Fibroblast of the aortic adventitia (primary cell): ENCODE measurements at places on chromosomes 6 and 20. TPM values are rescaled to one million over a fixed set of nuclear protein-coding genes. Genes with fewer than 3 reads are reported as not detected.

Gene SYNJ2
- total RNA-seq = 15.2 and 73.6 TPM in 2 replicates

Gene PSORS1C1
- 1.2 and 7.0 TPM in 2 replicates for total RNA-seq

Gene NOP56
- 106 and 263 TPM in 2 replicates for total RNA-seq

Gene ZC3H12D
- total RNA-seq = 0.09 TPM in 1 of 2 replicates, not detected in the other

Gene ERGIC3
- total RNA-seq = 331 and 368 TPM in 2 replicates

Gene TAF4
- 2.9 and 5.4 TPM in 2 replicates for total RNA-seq

Gene RIPOR2
- 0.72 and 1.4 TPM in 2 replicates for total RNA-seq

Gene MYBL2
- 1.6 and 17.8 TPM in 2 replicates for total RNA-seq

Gene HAO1
- total RNA-seq = not detected in 2 replicates

Gene LINC00237
- not detected in 2 replicates for total RNA-seq

Gene BPI
- total RNA-seq = 1.4 TPM in 1 of 2 replicates, not detected in the other

Gene SIRPB2
- not detected in 2 replicates for total RNA-seq

Gene PTGIS
- 279 and 1,011 TPM in 2 replicates for total RNA-seq

Gene OPN5
- total RNA-seq = under 0.01 TPM in 1 of 2 replicates, not detected in the other

Gene PDYN
- total RNA-seq = not detected in 2 replicates

Gene NKX2-2
- not detected in 2 replicates for total RNA-seq

Gene INSM1
- not detected in 2 replicates for total RNA-seq

Gene HCK
- not detected in 2 replicates for total RNA-seq

Gene IMPG1
- total RNA-seq = not detected in 2 replicates

Gene MOXD1
- total RNA-seq = 6.1 and 78.8 TPM in 2 replicates

Gene C6orf163
- 3.9 and 5.2 TPM in 2 replicates for total RNA-seq

Gene AVP
- total RNA-seq = not detected in 2 replicates

Gene CST4
- not detected in 2 replicates for total RNA-seq

Gene GJA1
- total RNA-seq = 245 and 251 TPM in 2 replicates
